ENCODE measurements at places on chromosomes 11 and 22. TPM values are rescaled to one million over a fixed set of nuclear protein-coding genes. Genes with fewer than 3 reads are reported as not detected.

ARHGAP42 gene
- total RNA-seq: 4.5 TPM

CCDC117 gene
- total RNA-seq: 11.4 TPM

ZDHHC13 gene
- total RNA-seq: 5.0 TPM

OR8G5 gene
- not detected for total RNA-seq

DDTL gene
- 1.5 TPM for total RNA-seq

DNAJB7 gene
- total RNA-seq: not detected

OR5I1 gene
- total RNA-seq: not detected

OOSP3 gene
- total RNA-seq: not detected

GRCh38 chr22:47124451-47124881, 362.0 kb downstream of the TBC1D22A start:
- DNase-seq: no peak

DNA sequence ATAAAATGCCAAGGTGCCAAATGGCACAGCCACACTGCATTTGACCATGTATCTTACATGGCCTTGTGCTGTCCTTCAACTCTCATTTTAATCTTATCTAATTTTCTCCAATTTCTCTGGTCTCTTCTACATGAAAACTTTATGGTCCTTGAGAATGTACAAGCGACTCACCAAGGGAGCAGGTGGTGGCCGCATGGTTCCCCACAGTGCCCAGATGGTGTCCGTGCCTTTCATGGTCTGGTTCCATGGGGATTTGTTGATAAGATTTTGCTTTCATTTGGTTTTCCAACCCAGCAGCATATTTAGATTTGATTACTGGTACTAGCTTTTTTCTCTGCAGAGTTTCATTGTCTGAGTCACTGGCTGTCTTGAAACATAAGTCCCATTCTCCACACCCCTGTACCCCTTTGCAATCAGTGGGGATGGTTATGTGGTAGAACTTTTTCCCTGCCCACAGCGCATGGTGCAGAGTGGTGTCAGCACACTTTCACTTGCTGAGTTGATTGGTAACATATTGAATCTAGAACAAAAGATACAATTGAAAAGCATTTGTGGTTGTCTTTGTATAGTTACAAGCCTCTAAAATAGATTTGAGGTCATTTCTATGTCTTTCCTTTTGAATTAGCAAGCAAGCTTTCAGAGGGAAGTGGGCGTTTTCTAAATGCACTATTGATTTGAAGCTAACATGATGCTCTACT, 24.1 kb downstream of the ZNRF3 start:
- DNase-seq: no peak

- no peak for DNase-seq
These were observed 53.5 kb upstream of the MYEOV start for GRCh38 chr11:69240332-69241074.

- DNase-seq: no peak
These were observed 979 bp upstream of the MOGAT2 start for GRCh38 chr11:75716659-75717058.

GRCh38 chr22:28346308-28346707, 333.3 kb downstream of the TTC28 start:
- DNase-seq: no peak

- DNase-seq: no peak
These were observed 4.7 kb downstream of the C11orf52 start for GRCh38 chr11:111923351-111923788.

DNA sequence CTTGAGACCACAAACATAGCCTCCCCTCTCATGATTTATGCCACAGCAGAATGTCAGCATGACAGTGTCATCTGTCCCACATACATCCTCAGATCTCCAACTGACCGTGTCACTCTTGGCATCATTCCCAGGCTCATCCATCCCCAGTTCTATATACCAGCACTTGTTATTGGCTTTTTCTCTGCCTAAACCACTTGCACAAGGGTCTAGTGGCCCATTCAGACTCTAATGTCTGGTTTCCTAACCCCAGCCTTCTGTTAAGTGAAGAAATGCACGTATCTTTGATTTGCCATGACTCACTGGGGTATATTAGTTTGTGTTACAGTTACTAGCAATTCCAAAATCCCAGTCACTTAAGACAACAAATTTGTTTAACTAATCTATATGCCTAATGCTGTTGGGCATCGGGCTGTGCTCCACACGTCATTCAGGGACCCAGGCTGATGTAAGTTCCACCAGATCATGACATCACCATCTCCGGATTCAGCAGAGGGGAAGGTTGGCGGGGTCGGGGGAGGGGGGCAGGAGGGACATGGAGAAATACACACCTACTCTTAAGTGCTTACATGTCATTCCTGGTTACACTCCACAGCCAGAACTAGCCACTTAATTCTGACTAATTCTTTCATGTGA, 517.4 kb downstream of the BUD13 start:
- no peak for DNase-seq

GRCh38 chr11:102157219-102157618, 47.0 kb downstream of the YAP1 start:
- DNase-seq: no peak

- DNase-seq: no peak
These were observed 28.2 kb upstream of the CTSD start for GRCh38 chr11:1791912-1792311.

- no peak for DNase-seq
These were observed 5.2 kb upstream of the ARRB1 start for GRCh38 chr11:75356613-75357012.

- no peak for DNase-seq
These were observed 126.2 kb upstream of the SERPIND1 start for GRCh38 chr22:20647586-20648305.

DNA sequence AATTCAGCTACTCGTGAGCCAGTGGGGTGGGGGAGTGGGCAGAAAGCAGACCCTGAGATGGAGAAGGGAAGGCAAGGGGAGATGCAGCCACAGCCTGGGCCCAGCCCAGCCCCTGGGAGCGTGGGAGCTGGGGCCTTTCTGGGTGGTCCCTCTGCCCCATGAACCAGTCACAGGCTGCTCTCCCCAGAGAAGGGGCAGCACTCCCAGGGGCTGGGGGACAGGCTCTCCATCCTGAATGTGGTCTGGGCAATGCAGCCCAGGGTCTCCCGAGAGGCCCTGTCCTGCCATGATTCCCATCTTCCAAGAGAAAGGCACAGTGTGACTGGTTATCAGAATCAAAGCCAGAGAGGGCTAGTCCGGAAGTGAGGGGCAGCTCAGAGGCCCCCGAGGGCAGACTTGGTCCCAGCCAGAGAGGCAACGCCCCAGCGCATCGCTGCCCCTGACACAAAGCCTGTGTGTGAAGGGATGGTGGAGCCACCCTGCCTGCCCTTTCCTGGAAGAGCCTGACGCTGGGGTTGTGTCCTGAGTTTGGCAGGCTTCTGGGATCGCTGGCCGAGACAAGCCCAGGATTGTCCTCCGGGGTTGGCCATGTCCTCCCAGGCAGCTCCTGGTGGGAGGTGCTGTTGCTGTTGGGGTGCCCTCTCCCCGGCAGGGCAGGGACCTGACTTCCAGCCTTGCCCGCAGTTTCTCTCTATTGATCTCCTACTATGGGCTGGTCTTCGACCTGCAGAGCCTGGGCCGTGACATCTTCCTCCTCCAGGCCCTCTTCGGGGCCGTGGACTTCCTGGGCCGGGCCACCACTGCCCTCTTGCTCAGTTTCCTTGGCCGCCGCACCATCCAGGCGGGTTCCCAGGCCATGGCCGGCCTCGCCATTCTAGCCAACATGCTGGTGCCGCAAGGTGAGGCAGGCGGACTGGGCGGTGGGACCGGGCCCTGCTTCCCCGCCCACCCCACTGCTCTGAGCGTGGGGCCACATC, 23.8 kb upstream of the SLC22A12 start:
- no peak for DNase-seq

GRCh38 chr11:109704432-109704831, 282.4 kb downstream of the C11orf87 start:
- no peak for DNase-seq

GRCh38 chr22:31952094-31952401, 7.7 kb downstream of the YWHAH start:
- no peak for DNase-seq

DNA sequence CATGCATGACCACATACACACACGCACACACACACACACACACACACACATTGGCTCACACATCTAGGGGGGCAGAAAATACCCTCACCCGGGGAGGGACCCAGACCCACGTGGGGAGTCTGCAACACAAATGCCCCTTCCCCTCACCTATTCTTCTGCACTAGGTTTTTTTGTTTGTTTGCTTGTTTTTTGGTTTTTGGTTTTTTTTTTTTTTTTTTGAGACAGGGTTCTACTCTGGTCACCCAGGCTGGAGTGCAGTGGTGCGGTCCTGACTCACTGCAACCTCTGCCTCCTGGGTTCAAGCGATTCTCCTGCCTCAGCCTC, 28.4 kb downstream of the WEE1 start:
- no peak for DNase-seq

DNA sequence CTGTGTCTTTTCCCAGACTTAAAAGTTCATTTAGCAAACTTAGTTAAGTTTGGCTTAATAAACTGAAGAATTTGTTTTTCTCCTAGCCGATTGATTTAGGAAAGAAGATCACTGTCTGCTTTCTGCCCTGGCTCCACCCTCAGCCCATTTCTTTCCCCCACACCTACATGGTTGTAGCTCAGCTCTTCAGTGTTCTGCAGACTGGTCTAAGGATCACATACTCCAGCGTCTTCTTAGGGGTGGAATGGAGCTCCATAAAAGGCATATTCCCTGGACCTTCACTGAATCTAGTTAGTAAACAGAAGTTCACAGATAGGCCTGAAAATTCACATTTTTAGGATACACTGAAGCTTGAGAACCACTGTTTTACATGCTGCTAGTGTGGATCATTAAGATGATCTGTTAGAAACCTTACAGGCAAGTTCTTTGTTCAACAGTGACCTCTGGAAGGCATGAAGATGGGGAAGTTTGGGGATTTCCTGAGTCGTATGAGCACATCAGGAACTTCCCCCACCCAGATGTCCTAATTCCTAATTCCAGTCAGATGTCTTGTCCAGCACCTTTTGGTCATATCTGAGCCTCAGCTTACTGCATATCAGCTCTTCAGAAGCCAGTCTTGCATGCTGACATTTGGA, 16.8 kb downstream of the PIWIL4 start:
- DNase-seq: no peak

DNA sequence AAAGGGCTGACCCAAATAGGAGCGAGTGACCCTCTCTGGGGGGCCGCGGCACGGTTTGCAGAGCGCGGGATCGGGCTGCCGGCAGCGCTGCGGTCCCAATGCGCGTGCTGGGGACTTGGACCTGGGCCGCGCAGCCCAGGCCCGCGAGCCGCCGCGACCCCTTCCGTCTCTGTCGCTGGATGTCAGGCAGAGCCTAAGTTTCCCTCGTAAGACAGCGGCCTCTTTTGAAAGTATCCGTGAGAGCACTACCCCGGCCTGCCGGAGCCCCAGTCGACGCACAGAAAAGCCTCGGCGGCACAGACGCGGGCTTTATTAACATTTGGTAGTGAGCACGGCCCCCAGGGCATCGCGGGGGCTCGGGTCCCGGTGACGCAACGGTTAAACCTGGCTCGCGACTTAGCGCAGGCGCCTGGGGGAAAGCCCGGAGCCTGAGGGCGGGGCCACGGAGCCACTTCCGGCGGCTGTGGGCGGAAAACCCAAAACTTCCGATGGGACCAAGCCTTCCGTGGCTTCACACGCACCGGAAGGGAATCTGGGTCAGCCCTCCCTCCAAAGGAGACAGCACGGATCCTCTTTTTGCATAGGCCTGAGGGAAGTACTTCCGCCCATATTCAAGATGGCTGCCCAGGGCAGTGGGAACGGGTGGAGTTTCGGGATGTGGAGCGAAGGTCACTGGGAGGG, 14.8 kb downstream of the BAD start:
- peak; percentile 98 for DNase-seq

- peak; percentile 50 for DNase-seq
These were observed 35.0 kb downstream of the SGSM3 start for GRCh38 chr22:40405178-40406062.

- no peak for DNase-seq
These were observed 153.4 kb downstream of the CCDC34 start for GRCh38 chr11:27209562-27210005.

- DNase-seq: no peak
These were observed 141.9 kb downstream of the CTTN start for GRCh38 chr11:70540196-70540595.

DNA sequence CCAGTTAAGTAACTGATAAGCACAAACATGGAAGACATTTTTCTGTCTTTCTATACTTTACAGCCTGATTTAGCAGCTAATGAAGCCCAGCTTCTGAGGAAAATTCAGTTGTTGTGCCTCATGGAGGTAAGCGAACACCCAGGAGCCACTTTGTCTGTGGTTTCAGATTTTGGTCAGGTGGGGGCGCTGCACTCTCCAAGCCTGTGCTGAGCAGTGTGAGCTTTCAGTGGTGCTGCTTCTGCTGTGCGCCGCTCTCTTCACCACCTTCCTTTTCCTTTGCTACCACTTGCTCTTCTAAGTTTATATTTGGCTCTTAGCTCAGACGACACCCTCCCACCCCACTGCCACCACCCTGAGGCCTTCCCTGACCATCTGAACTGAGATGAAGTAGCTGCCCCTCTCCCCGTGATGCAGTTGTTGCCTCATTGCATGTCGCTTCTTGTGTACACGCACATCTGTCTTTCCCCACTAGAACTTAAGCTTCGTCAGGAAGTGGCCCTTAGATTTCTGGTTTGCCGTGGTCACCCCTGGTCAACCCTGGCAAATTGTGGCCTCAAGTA, 14.0 kb downstream of the PSMD13 start:
- DNase-seq: no peak

DNA sequence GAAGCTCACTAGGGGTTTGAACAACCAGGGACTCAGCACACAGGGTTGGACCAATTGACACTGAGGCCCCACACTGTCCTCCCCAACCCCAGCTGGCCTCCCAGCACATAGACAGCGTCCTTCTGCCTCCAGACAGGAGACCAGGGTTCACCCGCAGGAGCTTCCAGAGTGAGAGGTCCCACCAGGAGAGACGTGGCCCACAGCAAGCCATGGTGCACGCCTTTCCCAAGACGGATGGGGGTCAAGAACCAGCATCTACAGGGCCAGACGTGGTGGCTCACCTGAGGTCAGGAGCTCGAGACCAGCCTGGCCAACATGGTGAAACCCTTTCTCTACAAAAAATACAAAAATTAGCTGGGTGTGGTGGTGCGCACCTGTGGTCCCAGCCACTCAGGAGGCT, 12.1 kb upstream of the SIGIRR start:
- peak; percentile 46 for DNase-seq

- DNase-seq: no peak
These were observed 59.7 kb upstream of the CYP2D6 start for GRCh38 chr22:42190274-42190673.

Measured in Right ventricle myocardium inferior (tissue), 1 donor.